ENCODE measurements at places on chromosomes 12 and 14.

DNA sequence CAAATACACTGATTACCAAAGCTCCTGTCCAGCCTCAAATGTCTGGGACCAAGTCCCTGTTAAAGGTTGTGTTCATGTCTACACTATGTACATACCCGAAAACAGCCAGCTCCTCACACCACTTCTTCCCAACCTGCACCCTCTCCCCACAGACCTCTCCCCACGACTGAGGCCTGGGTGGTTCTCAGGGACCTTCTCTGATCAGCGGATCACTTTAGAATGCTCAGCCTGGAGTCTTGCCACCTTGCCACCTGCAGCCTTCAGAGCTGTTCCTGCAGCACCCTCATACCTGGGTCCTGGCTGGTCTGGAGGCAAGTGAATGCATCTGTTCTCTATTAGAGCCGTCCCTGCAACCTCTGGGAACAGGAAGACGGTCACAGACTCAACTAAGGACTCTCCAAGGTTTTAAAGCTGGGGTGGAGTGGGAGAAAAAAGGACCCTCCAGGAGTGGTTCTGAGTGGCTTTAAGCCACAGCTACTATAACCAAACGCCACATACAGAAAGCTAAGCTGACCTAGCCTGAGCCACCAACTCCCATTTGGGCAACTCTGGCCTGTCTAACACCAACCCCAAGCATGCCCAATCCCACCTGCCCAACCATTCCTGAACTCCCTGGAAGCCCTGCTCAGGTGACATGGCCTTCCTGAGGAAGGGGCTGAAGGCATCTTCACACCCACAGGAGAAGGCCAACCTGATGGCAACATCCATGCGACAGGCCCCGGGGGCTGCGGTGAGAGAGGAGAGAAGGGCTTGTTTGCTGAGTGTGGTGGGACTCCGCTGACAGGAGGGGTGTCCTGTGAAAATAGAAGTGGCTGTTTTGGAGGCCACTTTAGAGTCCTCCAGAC is 8.6 kb downstream of the KRT2 start:
- no peak for DNase-seq

- no peak for DNase-seq
Measured at GRCh38 chr14:55773984-55774545, 194.1 kb downstream of the KTN1 start.

DNA sequence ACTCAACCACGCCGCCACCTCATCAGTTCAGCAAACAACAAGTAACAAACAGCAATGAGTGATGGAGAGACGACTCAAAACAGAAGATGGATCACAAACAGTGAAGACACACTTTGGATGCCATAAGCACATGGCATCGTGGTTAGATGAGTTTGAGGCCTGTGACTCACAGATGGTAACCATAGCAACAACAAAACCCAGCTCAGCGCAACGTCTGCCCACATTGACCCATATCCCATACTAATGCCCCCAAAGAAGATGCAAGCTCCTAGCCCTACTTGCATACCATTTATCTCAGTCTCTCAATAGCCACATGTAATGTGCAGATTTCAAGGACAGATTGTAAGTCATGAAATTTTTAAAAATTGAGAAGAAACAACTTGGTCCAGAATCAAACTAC is 1322.3 kb upstream of the TMEM132C start:
- no peak for DNase-seq

- peak; percentile 88 for DNase-seq
Measured at GRCh38 chr12:124636138-124636978, 68.9 kb upstream of the NCOR2 start.

- DNase-seq: no peak
Measured at GRCh38 chr12:7479771-7480170, 23.8 kb downstream of the CD163 start.

DNA sequence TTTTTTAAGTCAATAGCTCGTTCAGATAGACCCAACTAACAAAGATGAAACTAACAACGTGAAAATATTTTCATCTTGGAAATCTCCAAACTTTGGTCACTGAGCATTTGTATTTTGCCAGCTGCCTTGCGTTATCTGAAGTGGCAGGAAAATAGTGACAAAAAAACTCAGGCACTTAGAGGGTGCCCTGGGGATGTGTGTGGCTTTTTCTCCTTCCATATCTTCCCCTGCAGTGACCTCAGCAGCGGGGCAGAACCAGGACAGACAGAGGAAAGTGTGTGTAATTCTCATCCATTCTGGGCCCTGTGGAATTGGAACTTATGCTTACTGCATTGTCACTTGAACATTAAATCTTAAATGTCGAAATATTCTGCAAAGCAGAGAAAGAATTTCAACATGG is 152.0 kb downstream of the BCAT1 start:
- DNase-seq: no peak

GRCh38 chr12:19886065-19886464 is 446.8 kb downstream of the AEBP2 start:
- no peak for DNase-seq

DNA sequence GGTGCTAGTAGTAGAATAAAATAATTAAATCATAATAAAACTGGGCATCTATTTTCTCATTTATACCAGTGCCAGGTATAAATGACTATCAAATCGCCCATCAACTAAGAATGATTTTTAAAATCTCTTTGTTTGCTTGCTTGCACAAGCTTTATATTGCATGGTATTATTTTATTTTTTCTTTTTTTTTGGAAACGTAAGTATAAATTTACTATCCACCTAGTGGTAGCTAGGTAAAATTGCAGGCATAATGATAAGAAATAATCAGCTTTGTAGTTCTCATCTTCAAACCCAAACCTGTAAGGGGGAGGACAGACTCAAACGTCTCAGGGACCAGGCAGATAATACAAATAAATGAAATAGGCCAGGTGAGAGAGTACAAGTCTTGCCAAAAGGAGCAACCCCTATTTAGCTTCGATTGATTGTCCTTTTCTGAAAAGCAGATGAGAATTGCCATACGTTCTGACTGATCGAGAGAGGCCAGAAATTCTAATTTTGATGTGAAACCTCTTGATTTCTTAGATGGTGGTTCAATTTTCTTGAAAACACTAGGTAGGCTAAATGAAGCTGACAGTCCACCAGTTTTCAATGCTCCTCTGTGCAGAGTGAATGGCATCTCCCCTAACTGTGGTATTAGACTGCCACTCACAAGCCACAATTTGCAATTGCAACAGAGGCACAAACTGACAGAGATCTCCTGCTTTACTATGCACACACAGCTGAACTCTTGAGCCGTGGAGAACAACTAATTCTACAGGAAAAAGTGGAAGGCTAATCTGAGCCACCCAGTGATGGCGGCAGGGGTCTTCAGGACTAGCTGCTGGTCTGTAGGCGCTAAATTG is 189.3 kb downstream of the DACT1 start:
- DNase-seq: no peak

DNA sequence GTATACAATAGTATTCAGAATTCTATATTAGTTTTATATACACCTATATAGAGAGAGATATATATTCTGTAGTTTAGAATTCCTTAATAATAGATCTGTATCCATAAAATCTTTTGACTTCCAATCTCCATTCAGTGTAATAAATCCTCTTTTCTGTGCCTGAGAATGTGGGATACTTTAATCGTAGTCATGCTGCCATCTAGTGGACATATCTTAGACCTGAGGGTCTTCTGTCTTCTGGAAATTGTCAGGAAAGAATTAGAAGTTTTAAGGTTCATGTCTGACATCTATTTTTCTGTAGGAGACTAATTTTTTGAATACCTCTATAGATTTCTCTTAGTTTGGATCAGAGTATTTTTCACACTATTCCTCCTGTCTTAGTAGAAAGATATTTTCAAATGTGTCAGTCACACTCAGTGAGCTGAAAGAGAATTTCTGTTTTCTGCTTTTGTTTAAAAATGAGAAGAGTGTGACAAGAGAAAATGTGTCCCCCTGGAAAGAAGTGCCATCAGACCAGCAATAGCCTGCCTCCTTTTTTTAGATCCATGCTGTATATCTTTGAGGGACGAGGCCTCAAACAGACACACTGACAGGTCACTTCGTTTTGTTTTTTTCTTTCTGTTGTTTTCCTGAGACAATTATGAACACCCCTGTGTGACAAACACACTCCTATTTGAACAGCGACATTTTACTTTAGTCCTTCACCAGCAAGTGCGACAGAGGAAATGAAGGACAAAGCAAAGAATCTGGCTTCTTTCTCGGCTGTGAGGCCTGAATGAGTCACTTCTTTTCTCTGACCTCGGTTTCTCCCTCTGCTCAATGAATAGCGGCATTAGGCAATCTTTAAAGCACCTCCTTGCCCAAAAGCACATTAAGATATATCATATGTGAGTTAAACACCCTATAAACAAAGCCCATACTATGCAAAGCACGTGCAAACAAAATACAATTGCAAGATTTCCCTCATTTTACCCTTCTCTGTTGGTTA is 96.3 kb downstream of the GALC start:
- DNase-seq: peak; percentile 42

DNA sequence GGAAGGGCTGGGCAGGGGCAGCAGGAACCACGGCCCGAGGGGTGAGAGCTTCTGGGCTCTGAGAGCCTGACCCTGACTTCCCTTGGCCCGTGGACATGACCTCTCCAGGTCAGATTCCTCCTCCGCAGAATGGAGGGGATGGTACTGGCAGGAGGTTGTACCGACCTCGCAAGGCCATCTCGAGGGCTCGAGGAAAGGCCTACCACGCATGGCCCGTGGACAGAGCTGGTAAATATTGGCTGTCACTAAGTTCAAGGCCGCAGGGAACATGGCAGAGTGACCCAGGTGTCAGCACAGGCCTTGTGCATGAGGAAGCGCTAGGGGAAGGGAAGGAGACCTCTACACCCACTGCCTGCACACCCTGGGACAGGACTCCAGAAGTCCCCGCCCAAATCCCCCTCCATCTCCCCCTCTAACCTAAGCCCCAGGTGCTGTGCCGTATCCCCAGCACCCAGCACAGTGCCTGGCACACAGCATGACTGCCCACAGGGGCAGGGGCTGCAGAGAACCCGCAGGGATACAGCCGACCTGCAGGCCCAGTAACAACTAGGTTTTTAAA is 54.9 kb upstream of the PPP2R5C start:
- DNase-seq: no peak

GRCh38 chr14:58315606-58316005 is 17.3 kb downstream of the ARID4A start:
- DNase-seq: peak; percentile 34

GRCh38 chr12:104049903-104050356 is at the start of gene GLT8D2:
Gene GLT8D2 (minus strand): TSS chr12:104050187. CDS start chr12:104019648, 30,539 bp downstream.
- peak; percentile 78 for DNase-seq

- DNase-seq: peak; percentile 84
Measured at GRCh38 chr12:107317751-107318555, 224.6 kb upstream of the CRY1 start.

GRCh38 chr12:62865065-62865464 is 69.9 kb downstream of the PPM1H start:
- DNase-seq: no peak

GRCh38 chr12:49342914-49343731 is 3.6 kb upstream of the DNAJC22 start:
- DNase-seq: no peak

DNA sequence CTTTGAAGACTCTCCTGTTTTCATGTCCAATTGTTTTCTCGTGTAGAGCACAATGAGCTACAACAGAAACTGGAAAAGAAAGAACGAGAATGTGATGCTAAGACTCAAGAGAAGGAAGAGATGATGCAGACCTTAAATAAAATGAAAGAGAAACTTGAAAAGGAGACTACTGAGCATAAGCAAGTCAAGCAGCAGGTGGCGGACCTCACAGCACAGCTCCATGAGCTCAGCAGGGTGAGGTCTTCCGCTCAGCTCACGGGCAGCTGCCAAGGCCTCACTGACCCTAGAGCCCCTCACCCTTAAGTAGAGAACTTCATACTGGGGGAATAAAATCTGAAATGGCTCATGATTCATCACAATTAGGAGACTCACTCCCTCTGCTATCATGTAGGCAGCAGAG is 134.7 kb downstream of the GPR135 start:
- DNase-seq: no peak
